Hindlimb muscle (tissue), 1 donor: ENCODE measurements at places on chromosomes 12 and 14. TPM values are rescaled to one million over a fixed set of nuclear protein-coding genes. Genes with fewer than 3 reads are reported as not detected.

The LRRC23 gene
- 9.3 TPM for polyA plus RNA-seq

The SCNN1A gene
- polyA plus RNA-seq, result 0.49 TPM

The AP5M1 gene
- polyA plus RNA-seq, result 27.1 TPM

The NPC2 gene
- polyA plus RNA-seq, result 82.5 TPM

The B4GALNT1 gene
- polyA plus RNA-seq, result 1.9 TPM

The SLC6A15 gene
- 2.9 TPM for polyA plus RNA-seq

The ARHGEF25 gene
- 31.7 TPM for polyA plus RNA-seq

The DNM1L gene
- polyA plus RNA-seq, result 68.0 TPM
